Mammary microvascular endothelial cell (primary cell): ENCODE measurements at places on chromosomes 6 and 20. TPM values are rescaled to one million over a fixed set of nuclear protein-coding genes. Genes with fewer than 3 reads are reported as not detected.

Gene TSBP1
- not detected in 2 replicates for total RNA-seq

Gene LY6G6D
- total RNA-seq = not detected in 2 replicates

Gene RAD21L1
- not detected in 2 replicates for total RNA-seq

Gene FAM162B
- total RNA-seq = 0.44 and 0.67 TPM in 2 replicates

Gene DYNLT2
- 0.74 and 1.00 TPM in 2 replicates for total RNA-seq

Gene DNAH8
- not detected in 2 replicates for total RNA-seq

Gene GABRR1
- not detected in 2 replicates for total RNA-seq

Gene UBD
- total RNA-seq = 23.4 and 24.5 TPM in 2 replicates

Gene ZBTB24
- total RNA-seq = 3.7 and 5.0 TPM in 2 replicates

Gene PLN
- total RNA-seq = not detected in 2 replicates

Gene CD83
- 1.2 and 1.9 TPM in 2 replicates for total RNA-seq

Gene CDH4
- 3.6 and 4.3 TPM in 2 replicates for total RNA-seq

Gene MANEA
- total RNA-seq = 18.3 and 24.1 TPM in 2 replicates

Gene RIPPLY2
- total RNA-seq = not detected in 2 replicates

Gene RBL1
- total RNA-seq = 13.6 and 14.5 TPM in 2 replicates

Gene MYL9
- total RNA-seq = 30.7 and 32.0 TPM in 2 replicates

Gene ATXN1
- total RNA-seq = 6.7 and 7.2 TPM in 2 replicates

Gene CCN6
- total RNA-seq = not detected in 2 replicates

Gene ECT2L
- not detected in 2 replicates for total RNA-seq

Gene TREM1
- not detected in 2 replicates for total RNA-seq

Gene BPIFB2
- not detected in 2 replicates for total RNA-seq

Gene COX4I2
- not detected in 2 replicates for total RNA-seq

Gene EYS
- total RNA-seq = not detected in 2 replicates

Gene TP53RK
- total RNA-seq = 12.6 and 14.7 TPM in 2 replicates

Gene HUS1B
- total RNA-seq = 0.13 and 1.2 TPM in 2 replicates

Gene RMND1
- total RNA-seq = 17.3 and 20.7 TPM in 2 replicates

Gene BCKDHB
- 6.9 and 7.8 TPM in 2 replicates for total RNA-seq

Gene RNF39
- total RNA-seq = not detected in 2 replicates

Gene SLA2
- total RNA-seq = not detected in 2 replicates

Gene RIPOR3
- total RNA-seq = not detected in 2 replicates

Gene CLIC5
- total RNA-seq = 0.34 and 0.67 TPM in 2 replicates

Gene MROH8
- total RNA-seq = 0.27 and 0.34 TPM in 2 replicates

Gene NHLRC1
- total RNA-seq = 2.9 TPM in 2 replicates

Gene DNMT3B
- total RNA-seq = 4.7 and 4.9 TPM in 2 replicates

Gene SIM1
- total RNA-seq = not detected in 2 replicates

Gene SLC25A27
- total RNA-seq = 0.10 and 0.53 TPM in 2 replicates

Gene GLP1R
- not detected in 2 replicates for total RNA-seq

Gene BANF2
- total RNA-seq = not detected in 2 replicates

Gene CPNE5
- total RNA-seq = 2.3 and 3.3 TPM in 2 replicates

Gene MDFI
- total RNA-seq = 19.5 and 22.5 TPM in 2 replicates

Gene TXLNB
- total RNA-seq = 0.53 and 0.64 TPM in 2 replicates

Gene NMBR
- not detected in 2 replicates for total RNA-seq

Gene AAR2
- 26.6 and 27.6 TPM in 2 replicates for total RNA-seq

Gene CENPW
- total RNA-seq = 28.8 and 33.8 TPM in 2 replicates

Gene TDRD6
- total RNA-seq = under 0.01 TPM in 1 of 2 replicates, not detected in the other

Gene BCAS1
- total RNA-seq = not detected in 2 replicates
